Fibroblast of the aortic adventitia (primary cell): ENCODE measurements at places on chromosomes 2 and 18. TPM values are rescaled to one million over a fixed set of nuclear protein-coding genes. Genes with fewer than 3 reads are reported as not detected.

DNA sequence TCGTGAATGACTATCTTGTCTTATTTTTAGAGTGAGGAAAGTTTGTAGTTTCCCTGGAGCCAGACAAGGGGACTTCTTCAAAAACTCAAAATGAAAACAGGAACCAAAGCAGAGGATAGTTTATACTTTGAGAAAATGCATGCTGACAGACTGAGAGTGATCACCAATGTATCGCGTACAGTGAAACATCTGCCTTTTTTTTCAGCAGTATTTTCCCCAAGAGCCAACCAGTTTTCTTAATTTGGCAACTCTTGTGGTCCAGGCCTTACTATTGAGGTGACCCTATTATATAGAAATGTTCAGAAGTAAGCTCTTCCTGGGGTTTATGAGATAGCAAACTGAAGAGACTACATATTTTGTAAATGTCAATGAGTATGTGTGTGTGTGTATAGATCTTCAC, 153.7 kb upstream of the VRK2 start:
- DNase-seq, result no peak

GRCh38 chr18:48994044-48994651, 43.4 kb upstream of the SMAD7 start:
- peak; percentile 80 for DNase-seq

DNA sequence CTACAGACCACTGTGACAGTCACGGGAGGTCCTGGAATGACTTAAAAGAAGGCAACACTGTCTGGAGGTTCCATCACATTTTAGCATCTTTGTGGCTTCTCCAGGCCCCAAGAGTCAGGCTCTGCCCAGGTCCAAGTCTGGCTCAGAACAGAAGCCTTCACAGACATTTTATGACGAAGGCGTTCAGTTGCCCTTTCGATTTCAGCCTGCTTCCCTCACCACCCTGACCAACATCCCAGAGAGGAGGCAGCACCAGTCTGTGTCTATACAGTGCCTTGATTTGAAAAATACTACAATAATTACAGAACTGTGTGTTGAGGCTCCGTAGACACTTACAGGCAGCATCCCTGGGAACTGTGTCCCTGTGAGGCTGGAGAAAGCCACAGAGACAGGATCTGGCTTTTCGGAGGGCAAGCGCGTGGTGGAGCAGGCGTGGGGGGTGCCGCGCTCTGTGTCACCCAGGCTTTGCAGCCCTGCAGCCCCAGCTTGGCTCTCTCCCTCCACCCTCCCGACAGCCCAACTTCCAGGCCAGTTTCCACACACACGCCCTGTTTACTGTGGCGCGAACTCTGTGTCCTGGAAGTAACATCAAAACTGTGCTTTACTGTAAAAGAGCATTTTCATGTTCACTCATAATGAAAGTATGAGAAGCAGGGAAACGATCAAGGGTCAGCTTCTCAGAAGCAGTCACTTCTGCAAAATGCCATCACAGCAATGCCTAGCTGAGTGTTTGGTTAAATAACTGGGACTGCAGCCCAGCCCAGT, 153.5 kb upstream of the ALKAL2 start:
- no peak for DNase-seq

GRCh38 chr2:126801473-126801872, 97.2 kb upstream of the TEX51 start:
- DNase-seq, result no peak

- DNase-seq, result no peak
Measured at GRCh38 chr2:164746713-164747112, 94.9 kb downstream of the COBLL1 start.

GRCh38 chr2:99921903-99922302, 220.5 kb downstream of the AFF3 start:
- no peak for DNase-seq

- DNase-seq, result no peak
Measured at GRCh38 chr2:143698352-143698751, 569.1 kb downstream of the ARHGAP15 start.

DNA sequence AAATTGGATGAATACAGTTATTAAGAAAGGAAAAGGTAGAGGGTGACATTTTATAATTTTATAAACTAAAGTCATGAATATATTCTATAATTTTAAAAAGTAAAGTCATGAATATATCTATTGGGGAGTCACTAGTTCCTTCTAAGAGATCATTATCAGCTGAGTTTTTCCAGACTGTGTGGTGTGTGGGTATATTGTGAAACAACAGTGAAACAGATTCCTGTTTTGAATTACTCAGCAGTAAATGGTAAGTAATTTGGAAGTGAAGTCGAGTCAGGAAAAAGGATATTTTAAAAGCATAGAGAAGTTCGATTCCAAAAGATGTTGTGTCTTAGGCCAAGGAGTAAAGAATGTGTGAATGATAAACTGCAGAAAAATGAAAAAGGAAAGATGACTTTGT, 1018.2 kb upstream of the NXPH2 start:
- no peak for DNase-seq

DNA sequence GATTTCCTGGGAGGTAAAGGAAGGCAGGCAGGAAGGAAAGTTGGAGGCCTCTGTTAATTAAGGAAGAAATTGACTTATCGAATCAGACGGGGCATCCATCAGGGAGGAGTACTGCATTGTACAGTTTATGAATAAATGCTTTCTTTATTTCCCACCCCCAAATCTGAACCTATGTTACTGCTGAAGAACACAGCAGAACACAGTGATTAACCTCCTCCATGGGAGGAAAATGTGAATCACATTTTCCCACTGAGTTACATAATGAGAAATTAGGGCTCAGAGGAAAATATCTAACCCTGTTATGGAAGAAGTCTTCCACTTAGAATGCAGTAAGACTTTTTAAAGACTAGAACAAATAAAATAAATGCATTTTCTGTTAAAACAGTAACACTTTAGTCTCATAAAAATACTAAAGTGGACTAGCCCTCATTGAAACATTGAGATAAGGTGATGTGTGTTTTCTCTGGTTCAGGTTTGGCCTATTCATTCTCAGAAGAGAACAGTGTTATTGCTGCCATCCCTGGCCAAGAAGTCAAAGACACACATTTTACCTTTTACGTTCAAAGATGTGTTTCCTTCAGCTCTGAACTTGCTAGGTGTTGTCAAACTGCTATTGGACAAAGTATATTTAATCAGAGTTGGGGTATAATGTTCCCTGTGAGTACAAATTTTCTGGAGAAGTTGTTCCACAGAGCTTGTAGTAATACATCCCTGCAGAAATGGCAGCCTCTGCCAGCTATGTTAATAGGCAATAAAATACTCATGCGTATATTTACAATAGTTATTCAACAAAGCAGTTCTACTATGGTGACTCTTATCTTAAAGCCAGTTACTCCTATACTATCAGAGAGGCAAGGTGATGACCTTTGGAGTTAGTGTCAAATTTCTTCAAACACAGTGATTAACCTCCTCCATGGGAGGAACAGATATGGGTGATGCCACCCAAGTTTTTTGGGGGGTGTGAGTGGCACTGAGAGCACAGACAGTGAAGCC, 11.1 kb downstream of the DNAH6 start:
- DNase-seq, result peak; percentile 9

DNA sequence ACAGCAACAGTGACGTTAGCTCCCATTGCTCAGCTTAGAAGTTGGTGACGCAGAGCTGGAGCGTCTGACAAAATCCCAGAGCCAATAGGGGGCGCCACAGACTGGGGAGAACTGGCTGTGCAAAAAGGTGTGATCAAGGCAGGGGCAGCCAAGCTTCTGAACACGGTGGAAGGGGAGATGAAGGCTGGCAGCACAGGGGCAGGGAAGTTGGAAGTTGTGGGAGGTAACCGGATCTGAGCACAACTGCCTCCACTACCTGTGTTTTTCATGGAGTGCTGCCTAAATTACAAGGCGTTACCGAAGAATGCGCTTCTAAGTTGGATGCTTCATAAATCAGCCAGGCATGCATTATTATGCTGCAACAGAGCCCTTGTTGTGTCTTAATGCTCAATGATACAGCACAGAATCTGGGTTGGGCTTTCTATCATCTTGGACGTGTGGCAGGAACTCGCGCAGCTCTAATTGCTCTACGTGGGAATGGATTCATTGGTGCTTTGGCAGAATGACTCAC, 370.0 kb downstream of the SLC4A3 start:
- DNase-seq, result peak; percentile 87

GRCh38 chr2:111678161-111678560, 205.8 kb downstream of the ANAPC1 start:
- DNase-seq, result no peak

- peak; percentile 67 for DNase-seq
Measured at GRCh38 chr2:186256540-186256939, 229.5 kb upstream of the ZC3H15 start.

DNA sequence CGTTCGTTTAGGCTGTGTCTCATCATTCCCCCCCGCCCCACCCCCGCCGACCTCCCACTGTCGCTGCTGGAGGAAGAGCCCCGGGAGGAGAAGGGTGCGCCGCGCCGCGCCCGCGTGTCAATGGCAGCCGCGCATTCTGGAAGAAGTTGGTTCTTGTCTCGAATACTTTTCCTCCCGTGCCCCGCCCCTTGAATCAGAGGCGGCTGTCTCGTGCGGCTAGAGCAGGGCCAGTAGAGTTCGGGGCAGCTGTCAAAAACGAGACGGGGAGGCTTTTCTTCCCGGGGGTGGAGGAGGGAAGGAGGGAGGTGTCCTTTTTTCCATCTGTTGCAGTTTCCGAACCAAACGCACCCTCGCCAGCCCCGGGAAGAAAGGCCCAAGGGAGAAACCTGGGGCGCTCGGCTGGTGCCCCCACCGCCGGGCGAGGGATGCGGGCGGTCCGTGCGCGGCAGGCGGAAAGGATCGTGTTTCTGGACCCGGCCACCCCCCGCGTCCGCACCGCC, 410 bp upstream of the TGIF1 start:
- peak; percentile 89 for DNase-seq

DNA sequence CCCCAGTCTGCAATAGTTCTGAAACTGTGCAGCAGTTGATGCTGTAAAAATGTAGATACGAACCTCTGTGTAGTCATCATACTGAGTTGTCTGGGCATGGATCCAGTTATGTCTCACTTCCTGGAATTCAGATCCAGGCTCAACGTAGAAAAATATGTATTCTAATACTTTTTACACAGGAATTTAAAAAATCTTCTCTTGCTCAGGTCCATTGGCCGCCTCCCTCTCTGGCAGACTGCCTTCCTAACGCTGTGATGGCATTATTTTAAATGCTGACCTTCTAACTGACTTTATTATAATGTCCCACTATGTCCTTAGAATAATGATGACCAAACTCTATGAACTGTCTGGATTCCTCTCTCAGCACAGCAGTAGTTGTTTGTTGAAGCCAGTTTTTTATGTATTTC, 119.6 kb downstream of the FEZ2 start:
- DNase-seq, result peak; percentile 93

GRCh38 chr2:54486766-54487165, 30.6 kb downstream of the SPTBN1 start:
- DNase-seq, result peak; percentile 49

GRCh38 chr2:3728104-3729054, 25.0 kb downstream of the DCDC2C start:
- peak; percentile 55 for DNase-seq

- DNase-seq, result no peak
Measured at GRCh38 chr2:226873826-226874225, 38.0 kb downstream of the RHBDD1 start.

GRCh38 chr18:57446322-57446721, 11.1 kb downstream of the ONECUT2 start:
- DNase-seq, result no peak

GRCh38 chr18:2538236-2538635, 33.1 kb downstream of the METTL4 start:
- DNase-seq, result no peak

- no peak for DNase-seq
Measured at GRCh38 chr2:172081221-172082022, 3.9 kb upstream of the DLX1 start.

GRCh38 chr2:225282858-225283710, 116.4 kb upstream of the NYAP2 start:
- peak; percentile 45 for DNase-seq

- DNase-seq, result no peak
Measured at GRCh38 chr2:15763106-15763821, 171.6 kb downstream of the DDX1 start.

GRCh38 chr2:148725564-148725963, 81.0 kb downstream of the EPC2 start:
- no peak for DNase-seq

DNA sequence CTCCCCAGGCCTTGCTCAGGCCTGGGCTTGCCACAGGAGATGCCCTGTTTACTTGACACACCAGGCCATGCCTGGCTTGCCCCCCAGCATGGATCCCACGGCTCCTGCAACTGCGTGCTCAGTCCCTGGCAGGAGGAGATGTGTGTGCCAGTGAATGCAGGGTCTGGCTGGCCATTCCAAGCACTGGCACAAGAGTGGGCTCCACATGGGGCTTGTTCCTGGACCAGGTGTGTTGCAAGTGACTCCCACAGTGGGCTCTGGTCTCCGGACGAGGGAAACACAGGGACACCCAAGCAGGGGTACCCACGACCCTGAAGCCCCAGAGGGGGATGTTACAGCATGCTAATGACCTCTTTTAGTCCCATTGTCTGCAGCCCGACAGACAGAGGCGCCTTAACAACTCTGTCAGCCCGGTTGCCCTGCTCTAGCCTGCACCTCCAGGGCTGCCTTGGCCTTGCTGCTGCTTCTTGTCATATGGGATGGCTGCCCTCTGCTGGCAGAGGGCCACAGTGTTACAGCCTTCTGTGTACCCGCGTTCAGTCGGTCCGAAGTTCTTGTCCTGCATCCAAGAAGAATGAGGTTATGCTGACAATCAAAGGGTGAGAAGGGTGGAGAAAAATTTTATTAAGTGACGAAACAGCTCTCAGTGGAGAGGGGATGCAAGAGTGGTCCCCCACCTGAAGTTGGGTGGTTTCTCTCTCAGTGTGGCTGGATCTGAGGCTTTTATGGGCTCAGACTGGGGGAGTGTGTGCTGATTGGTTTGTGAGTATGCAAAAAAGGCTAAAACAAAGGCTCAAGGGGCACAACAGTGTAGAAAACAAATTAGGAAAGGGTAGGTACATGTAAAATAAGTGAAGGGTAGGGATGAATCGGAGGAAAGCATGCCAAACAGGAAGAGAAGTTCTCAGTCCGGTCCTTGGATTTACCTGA, 180.4 kb downstream of the MBD5 start:
- peak; percentile 16 for DNase-seq

- no peak for DNase-seq
Measured at GRCh38 chr2:12730265-12730664, 13.5 kb downstream of the TRIB2 start.

- no peak for DNase-seq
Measured at GRCh38 chr2:66164470-66164869, 270.5 kb upstream of the MEIS1 start.

The TRIM54 gene
- total RNA-seq, result not detected in 2 replicates

The FBLN7 gene
- 3.2 and 7.8 TPM in 2 replicates for total RNA-seq

The SYT4 gene
- total RNA-seq, result under 0.01 TPM in 1 of 2 replicates, not detected in the other

The SLC4A5 gene
- 0.25 and 0.45 TPM in 2 replicates for total RNA-seq

The SUPT7L gene
- total RNA-seq, result 14.0 and 36.7 TPM in 2 replicates

The GAD1 gene
- not detected in 2 replicates for total RNA-seq

The ZDBF2 gene
- 11.8 and 20.9 TPM in 2 replicates for total RNA-seq

The ALKAL2 gene
- 1.3 TPM in 1 of 2 replicates, not detected in the other for total RNA-seq

The MTCL1 gene
- total RNA-seq, result 54.9 and 60.6 TPM in 2 replicates

The EHD3 gene
- total RNA-seq, result 10.7 and 41.2 TPM in 2 replicates
